Activated CD4-positive, alpha-beta T cell treated with anti-CD3 and anti-CD28 coated beads, Interleukin-2, amount 10 ng/mL, durations not matched to agents 7 days and 5 days (primary cell): ENCODE measurements at places on chromosomes 4 and X.

DNA sequence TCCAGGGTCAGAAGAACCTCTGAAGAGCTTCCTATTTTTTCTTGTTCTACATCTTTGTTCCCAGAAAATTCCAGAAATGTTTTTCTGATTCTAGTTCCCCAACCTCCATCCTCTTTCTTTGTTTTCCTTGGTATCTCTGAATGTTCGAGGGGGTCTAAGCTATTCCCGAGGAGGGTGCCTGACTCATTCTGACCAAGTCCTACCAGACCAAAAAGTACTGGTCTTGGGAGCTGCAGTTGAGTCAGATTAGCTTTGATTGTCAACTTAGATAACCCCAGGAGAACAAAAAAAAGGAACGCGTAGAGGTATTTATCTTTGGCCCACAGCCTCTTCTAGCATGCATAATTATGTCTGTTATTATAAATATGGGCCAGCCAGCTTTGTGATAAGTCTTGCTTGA lies 12.1 kb upstream of the TENM3 start:
- no peak for DNase-seq

DNA sequence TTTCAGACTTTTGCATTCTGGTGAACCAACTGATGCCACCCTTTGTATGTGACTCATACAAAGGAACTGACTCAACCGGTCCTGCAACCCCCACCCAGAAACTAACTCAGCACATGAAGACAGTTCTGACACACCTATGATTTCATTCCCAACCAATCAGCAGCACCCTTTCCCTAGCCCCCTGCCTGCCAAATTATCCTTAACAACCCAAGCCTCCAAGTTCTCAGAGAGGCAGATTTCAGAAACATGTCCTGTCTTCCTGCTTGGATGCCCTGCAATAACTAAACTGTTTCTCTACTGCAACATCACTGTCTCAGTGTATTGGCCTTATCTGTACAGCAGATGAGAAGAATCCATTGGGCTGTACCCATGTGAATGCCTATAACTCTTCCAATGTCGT lies 284.7 kb downstream of the CAMK2D start:
- DNase-seq, result no peak

DNA sequence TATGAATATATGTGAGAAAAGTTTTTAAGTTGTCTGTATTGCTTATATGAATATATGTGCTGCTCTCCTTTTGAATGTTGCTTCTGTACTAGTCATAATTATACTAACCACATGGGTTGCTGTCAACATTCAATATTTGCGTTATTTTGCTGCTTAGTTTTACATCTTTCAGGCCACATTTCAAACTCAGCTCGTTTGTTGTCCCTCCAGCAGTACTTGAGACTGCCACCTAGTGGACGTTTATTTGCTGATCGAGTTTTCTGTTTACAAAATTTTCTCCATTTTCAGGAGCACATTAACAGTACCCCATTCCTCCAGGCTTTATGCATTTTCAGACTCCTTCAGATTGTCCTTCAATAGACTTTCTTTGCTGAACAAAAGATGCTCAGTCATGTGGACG lies 75.8 kb downstream of the NUDT11 start:
- peak; percentile 53 for DNase-seq

DNA sequence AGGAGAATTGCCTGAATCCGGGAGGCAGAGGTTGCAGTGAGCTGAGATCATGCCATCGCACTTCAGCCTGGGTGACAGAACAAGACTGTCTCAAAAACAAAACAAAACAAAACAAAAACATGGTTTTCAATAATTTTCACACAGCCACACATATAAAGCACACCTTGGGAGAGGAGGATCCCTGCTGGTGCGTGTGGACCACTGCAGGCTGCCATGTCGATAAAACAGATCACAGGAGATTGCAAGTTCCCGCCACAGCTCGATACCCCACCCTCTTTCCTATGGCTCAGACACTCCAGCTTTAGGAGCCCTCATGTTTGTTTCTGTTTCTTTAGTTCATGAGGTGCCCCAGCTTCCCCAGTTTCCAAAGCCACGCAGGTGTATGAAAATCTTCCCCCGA lies 31.3 kb upstream of the CLDN24 start:
- DNase-seq, result no peak

DNA sequence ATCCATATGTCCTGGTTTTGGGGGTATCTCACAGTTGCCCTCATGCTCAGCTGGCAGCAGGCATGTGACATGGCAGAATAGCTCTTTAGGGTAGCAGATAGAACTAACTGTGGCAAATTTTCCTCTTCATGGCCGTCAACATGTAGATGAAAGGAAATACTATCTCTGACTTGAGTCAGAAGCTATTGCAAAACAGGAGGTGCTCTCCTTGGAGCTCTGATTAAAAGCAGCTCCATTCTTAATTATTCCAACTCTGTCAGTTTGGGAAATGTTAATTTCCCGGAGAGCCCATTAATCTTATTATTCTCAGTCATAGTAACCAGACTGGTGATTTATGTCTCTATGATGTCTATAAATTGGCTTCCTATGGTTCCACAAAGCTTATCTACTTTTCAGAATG lies 18.2 kb downstream of the IL13RA1 start:
- DNase-seq, result no peak

DNA sequence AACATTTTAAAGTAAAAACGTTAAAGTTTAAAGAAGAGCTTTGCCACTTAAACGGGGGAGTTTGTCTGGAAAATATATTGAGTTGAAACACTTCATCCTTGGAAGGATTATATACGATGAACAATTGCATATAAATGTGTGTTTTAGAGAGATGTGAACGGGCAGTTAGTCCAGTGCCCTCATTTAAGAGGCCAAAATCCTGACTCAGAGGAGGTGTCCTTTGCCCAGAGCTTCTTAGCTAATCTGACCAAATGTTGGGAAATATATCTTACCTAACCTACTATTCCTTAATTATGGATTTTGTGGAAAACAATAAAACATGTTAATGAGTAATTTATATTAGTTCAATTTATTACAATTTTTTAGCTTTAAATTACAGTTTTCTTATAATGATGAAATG lies 327.2 kb upstream of the DIPK2B start:
- DNase-seq, result no peak

DNA sequence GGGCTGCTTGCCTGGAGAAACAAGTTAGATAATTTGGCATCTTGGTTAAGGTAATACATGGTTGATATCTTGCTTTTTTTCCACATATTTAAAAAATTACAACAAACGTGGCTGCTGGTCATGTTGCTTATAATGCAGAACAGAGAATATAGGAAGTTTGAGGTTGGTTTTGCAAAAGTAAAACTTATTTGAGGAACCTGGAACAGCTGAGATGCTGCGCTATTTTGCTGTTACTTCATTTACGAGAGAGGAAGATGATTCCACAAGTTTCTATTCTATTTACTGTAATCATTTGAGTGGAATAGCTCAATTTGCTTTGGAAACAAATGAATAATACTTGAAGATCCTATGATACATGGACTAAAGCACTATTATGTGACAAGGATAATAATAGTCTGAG lies 118.9 kb downstream of the TMA16 start:
- no peak for DNase-seq

DNA sequence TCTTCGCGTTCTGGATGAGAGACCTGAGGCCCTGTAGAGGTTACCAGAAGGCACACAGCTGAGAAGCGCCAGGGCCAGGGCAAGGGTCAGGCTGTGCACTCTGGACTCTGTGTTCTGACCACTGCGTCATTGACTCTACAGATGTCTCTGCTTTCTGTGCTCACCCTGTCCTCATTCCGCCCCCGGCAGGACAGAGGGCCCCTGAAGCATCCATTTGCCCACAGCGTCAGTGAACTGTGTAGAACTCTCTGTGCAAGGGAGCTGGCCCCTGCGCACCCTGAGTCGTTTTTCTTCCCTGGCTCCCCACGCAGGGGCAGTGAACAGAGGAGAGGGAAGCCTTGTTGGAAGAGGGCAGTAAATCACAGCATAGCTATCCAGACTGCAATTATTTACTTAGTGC lies 6.1 kb upstream of the WAS start:
- no peak for DNase-seq

DNA sequence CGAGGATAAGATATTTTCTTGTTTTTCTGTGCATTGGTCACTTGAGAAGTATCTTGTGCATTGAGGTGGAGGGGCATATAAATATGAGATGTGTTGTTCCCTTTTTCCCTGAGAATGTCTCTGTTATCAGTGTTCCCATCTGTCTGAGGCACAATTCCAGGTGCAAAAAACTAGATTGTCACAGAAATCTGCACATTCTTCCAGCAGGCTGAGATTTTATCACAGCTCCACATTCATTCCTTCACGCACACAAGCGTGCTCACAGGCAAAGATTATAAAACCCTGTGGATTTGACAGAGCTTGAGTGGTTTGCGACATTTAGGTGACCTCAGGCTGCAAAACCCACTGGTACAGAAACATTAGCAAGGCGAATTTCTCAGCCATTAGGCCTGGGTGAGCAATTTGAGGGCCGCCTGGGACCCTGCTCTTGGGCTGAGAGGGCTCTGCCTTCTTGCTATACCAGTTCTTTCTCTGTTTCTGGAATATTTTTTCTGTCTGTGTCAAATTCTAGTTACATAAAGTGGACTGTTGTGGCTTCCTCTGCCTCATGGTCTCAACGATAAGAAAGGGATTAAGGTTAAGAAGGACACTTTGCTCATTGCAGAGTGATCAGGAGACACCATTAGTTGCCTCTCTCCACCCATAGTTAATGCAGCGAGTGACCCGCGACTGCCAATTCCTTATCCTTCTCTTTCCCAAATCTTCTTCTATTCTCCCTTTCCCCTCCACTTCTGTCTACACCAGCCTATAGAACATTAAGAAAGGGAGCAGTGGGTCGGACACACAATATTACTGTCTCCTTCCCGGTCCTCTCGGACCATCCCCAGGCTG lies 86.7 kb upstream of the C1QTNF7 start:
- no peak for DNase-seq
